ENCODE measurements at places on chromosomes 12 and 14.
A peak's percentile ranks its signal among the peaks of the same experiment; 100 is the strongest.

DNA sequence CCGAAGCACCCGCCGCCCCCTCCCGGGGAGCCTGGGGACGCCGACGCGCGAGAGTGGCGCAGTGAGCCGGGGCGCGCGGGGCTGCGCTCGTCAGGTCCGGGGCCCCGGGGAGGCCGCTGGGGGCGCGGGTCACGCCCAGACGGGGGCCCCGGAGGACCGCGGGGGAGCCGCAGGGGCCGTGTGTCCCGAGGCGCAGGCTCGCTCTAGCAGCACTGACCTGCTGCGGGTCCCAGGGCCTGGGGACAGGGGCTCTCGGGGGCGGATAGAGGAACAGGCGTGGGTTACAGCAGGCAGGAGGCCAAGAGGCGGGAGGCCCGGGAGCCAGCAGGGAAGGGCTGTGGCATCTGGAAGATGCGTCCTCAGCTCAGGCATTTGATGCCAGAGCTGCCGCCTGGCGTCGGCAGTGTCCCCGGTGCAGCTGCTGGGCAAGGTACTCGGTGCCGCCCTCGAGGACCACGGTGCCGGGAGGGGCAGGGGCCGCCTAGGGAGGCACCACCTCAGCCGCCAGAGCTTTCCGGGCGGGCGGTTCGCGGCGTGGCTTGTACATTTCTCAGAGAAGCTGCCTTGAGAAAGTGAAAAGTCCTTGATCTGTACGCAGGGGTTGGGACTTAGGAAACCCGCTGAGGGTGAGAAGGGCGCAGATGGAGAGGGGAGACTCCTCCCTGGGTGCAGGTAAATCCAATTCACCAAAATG lies 1.2 kb downstream of the WNT5B start:
- no peak for DNase-seq

DNA sequence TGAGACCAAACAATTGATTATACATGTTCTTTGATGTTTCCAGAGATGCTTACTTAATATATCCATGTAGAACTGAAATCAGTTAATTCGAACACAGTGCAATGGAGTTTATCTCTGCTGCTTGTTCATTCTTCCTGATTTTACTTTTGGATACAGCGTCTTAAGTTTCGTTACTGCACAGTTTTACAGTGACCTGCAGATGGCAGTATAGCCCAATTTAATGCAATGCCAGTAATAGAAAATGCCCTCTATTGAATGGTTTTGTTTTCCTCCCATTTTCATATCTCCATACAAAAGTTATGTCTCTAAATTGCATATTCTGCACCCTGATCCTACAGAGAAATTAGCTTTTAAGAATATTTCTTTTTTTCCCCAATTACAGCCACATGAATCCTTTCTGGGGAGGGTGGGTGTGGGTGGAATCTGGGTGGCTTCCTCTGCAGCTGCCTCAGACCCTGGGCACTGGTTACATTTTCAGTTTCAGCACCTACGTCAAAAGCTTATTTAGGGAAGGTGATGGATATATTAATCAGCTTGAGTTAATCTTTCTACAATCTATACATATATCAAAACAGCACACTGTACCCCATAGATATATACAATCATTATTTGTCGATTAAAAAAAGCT lies 101.1 kb upstream of the DCD start:
- DNase-seq, result no peak

- DNase-seq, result no peak
Measured at GRCh38 chr12:121189131-121189530, 20.8 kb upstream of the P2RX4 start.

DNA sequence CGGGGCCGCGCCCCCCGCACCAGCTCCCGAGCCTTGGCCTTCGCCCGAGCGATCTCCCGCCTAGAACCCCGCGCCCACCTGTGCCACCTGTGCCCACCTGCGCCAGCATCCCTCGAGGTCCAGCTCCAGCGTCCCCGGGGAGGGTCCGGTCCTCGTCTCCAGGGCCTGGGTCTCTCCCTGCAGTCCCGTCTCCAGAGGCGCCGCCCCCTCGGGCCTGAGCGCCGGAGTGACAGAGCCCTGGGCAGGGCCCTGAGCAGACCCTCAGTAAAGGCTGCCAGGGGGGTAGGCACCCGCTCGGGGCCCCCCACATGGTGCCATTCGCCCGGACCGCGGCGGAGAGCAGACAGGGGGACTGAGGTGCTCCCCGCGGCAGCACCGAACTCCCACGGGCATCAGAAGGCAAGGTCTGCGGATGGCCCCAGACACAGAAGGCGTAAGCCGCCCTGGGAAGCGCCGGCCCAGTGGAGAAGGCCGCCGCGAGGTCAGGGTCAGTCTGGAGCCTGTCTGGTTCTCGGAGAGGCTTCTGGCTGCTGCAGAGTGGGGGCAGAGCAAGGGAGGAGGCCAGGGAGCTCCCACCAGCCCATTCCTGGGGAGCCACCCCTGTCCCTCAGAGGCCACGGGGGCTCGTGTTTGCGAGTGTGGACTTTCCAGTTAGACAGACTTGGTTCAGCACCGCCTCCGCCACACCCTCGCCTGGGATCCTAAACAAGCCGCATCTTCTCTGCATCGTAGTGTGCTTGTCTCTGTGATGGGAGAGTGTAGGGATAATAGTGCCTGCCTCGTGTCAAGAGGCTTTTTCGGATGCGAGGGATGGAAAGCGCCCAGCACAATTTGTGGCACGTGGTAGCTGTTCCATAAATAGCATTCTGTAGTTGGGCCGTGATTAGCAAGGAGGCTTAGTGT lies 1.1 kb upstream of the PPP1R13B start:
- DNase-seq, result no peak

GRCh38 chr14:34722723-34723545 lies 8.5 kb upstream of the CFL2 start:
- DNase-seq, result no peak

DNA sequence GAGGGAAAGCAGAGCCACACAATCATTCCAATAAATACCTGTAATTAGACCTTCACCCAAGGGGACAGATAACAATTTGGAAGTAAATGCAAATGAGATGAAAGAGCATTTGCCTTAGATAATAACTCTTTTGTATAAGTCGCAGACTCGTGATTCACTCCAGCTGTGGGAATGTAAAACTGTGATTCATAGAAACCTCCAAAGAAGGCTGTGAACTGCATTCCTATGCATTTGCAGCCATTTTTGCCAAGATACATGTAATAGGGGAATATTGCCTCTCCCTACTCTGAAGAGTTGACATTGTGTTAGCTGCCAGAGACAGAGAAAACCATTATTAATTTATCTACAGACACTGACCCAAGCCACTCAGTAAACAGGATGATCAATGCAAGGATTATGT lies 181.9 kb upstream of the ARHGAP5 start:
- peak; percentile 50 for DNase-seq

- peak; percentile 90 for DNase-seq
Measured at GRCh38 chr12:11958221-11959091, 112.3 kb upstream of the BCL2L14 start.

DNA sequence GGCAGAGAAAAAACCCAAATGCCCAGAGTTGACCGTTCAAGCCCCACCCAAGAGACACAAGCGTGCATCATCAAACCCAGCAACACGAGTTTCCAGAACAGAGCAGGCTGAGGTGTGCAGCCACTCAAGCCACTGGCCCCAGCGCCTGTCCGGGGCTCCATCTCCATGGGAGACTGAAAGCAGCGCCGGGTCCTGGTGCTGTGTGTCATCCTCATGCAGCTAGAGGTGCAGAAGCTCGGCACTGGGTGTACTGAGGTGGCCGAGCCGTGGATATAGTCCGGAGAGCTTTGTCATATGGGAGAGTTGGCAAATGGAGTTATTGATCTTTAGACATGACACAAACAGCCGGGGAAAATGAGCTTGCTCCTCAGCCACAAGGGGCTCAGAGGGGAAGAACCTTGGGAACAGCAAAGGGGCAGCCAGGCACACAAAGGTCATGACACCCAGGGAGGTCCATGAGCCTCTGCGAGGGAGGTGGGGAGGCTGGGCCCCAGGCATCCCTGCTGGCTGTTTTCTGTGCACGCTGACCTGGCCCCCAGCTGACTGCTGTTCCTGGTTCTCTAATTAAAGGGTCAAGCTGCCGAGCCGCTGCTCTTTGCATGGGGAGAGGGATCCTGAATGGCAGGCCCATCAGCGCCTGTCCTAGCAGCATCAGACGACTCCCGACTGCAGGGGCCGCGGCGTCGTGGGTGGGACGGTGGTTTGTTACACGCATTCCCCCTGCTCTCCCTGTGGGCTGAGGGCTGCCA lies 145.4 kb upstream of the SFSWAP start:
- no peak for DNase-seq

DNA sequence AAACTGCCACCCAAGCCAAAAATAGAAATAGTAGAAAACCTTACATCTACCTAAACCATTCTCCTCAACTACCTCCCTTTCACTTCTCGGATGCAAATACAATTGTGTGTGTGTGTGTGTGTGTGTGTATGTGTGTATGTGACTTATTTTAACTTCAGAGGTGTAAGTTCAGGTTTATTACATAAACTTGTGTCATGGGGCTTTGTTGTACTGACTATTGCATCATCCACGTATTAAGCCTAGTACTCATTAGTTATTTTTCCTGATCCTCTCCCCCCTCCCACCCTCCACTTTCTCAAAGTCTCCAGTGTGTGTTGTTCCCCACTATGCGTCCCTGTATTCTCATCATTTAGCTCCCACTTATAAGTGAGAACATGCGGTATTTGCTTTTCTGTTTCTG lies 592.5 kb upstream of the ATP2B1 start:
- no peak for DNase-seq

- DNase-seq, result peak; percentile 98
Measured at GRCh38 chr14:99654235-99654985, 9.5 kb downstream of the HHIPL1 start.

DNA sequence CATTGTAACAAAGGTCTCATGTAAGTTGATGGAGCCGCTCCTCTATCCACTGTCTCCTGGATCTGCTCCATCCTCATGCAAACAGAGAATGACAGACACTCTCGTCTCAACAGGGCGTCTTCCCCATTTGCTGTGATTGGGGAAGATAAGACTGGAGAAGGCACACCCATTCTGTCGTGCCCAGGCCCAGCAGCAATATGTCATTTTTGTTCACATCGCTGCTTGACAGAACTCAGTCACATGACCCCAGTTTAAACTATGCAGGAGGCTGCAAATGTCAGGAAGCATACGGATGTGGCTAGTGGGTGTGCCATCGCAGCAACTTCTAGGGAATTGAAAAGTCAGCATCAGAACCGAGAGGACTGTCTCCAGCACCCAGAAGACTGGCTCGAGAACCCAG lies 290.5 kb downstream of the TMEM132D start:
- no peak for DNase-seq

DNA sequence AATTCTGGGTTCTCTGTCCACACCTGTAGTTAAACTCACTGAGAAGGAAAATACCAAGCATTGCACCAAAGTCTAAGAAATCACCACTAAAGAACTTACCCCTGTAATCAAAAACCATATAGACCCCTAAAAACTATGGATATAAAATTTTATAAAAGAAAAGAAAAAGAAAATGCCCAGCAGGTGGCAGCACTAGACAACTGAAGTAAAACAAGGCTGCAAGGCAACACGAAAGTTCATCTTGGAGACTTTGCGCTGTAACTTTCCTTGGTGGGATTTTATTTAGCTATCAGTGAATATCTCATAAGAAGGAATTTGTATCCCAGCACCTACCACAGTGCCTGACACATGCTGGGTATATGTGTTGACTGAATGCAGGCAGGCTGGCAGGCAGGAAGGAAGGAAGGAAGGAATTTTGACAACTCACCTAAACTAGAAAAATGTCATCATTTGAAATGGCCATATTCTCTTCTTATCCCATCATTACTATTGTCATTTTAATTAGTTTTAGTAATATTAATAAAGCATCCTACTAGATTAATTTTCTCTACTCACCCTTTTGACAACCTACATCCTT lies 68.2 kb upstream of the ETV6 start:
- DNase-seq, result peak; percentile 63

DNA sequence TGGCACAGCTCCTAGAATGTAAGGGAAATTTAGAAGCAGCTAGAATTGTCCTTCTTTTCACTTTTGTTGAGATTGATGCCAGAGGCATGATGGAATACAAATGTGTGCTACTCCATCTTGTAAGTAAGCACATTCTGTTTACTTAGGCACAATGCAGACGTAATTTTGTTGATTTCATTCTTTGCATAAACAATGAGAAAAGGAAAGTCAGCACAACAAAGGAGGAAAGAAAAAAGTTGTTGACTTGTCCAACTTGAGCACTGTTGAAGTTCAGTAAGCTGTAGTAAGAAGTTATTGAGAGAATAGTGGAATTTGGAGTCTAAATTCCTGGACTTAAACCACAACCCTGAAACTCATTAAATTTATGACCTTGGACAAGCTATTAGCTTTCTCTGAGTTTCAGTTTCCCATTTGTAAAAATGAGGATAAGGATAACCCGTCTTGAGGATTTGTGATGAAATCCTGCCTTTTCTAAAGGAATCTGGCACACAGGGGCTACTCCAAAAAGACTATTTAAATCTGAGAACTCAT lies 19.4 kb upstream of the CNTN1 start:
- no peak for DNase-seq
